Activated naive CD8-positive, alpha-beta T cell treated with anti-CD3 and anti-CD28 coated beads for 36 hours (primary cell): ENCODE measurements at places on chromosomes 5 and 9. TPM values are rescaled to one million over a fixed set of nuclear protein-coding genes. Genes with fewer than 3 reads are reported as not detected.

Gene DOCK8
- 130 TPM for total RNA-seq

Gene ZNF300
- 2.8 TPM for total RNA-seq

Gene HACD4
- 5.3 TPM for total RNA-seq

Gene IFNA2
- not detected for total RNA-seq

Gene FST
- 0.22 TPM for total RNA-seq

Gene NRARP
- 5.0 TPM for total RNA-seq

Gene FOXE1
- total RNA-seq: not detected

Gene FLT4
- total RNA-seq: 6.0 TPM
